ENCODE measurements at places on chromosomes 16 and 17.

GRCh38 chr16:88913001-88913612 lies 46.6 kb upstream of the PABPN1L start:
- DNase-seq = no peak

GRCh38 chr16:55915096-55915827 lies 40.1 kb upstream of the CES5A start:
- DNase-seq = no peak

DNA sequence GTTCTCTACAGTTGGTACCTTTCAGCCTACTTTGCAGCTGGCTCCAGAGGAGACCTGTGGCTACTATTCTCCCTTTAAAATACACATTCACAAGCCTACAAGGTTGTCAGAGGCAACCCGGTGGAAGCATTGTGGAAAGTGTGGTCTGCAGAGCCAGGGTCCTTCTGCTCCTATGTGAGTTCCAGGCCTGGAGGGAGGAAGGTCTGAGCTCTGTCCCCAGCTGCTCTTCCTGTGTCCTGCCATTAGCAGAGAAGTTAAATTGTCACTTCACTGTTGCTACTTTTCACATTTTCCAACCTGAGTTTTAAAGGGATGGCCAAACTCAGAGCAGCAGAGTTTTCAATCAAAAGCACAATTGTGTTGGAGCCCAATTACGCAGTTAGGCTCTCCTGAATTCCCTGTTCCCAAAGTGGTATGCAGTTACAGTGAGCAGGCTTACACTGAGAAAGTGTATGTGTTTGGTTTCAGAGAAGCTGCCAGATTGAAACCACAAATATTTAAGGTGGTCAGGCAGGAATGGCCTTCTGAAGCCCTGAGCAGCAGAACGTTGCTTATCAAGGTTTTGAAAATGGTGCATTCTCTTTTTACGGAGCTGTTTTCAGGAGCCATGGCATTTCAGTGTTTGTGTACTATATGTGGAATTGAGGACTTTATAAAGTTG lies 25.0 kb downstream of the MAP3K3 start:
- no peak for DNase-seq

GRCh38 chr17:43820759-43821158 lies 12.2 kb downstream of the MPP3 start:
- DNase-seq = no peak

GRCh38 chr16:47970291-47970931 lies 185.4 kb downstream of the ABCC12 start:
- DNase-seq = no peak

- DNase-seq = no peak
Observed at GRCh38 chr17:53629188-53629587, 193.5 kb upstream of the KIF2B start.

DNA sequence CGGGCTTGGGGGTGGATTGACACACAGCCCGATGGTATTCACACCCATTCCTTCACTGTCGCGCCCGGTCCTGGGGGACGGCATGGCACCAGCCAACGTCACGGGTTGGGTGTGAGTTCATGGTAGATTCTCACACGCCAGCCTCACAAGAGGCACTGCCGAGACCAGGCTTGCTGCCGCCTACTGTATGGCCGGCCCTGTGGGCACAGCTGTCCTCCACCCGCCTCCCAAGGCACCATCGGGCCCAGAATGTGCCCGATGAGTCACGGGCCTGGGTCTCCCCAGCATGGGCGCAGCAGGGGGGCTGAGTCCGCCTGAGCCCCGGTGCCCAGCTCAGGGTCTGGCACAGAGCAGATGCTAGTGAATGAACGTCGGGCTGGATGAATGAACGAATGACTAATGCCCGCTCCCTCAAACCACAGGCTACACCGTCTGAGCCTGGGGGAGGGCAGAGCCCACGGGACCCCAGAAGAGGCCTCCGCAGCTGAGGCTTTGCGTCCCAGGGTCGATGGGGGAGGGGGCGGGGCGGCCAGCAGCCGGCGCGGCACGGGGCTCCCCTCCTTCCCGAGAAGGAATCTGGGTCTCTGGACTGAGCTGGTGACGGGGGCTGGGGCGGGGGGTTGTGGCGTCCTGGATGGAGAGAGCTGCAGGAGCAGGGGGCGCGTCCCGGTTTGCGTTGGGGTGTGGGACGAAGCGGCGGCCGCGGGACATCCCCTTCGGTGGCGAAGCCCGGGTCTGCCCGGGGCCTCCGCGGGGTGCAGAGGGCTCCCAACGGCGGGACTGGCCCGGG lies 829 bp downstream of the PITPNM3 start:
- DNase-seq = no peak

DNA sequence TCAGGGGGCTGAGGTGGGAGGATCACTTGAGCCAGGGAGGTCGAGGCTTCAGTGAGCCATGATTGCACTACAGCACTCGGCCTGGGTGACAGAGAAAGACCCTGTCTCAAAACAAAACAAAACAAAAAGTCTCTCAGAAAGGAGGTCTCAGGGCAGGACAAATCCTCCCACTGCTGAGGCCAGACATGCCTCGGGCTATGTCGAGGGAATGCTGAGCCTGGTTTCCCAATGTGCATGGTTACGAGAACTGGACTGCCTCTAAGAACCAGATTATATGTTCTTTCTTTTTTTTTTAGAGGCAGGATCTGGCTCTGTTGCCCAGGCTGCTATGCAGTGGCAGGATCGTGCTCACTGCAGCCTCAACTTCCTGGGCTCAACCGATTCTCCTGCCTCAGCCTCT lies 27.6 kb downstream of the TRAP1 start:
- no peak for DNase-seq

DNA sequence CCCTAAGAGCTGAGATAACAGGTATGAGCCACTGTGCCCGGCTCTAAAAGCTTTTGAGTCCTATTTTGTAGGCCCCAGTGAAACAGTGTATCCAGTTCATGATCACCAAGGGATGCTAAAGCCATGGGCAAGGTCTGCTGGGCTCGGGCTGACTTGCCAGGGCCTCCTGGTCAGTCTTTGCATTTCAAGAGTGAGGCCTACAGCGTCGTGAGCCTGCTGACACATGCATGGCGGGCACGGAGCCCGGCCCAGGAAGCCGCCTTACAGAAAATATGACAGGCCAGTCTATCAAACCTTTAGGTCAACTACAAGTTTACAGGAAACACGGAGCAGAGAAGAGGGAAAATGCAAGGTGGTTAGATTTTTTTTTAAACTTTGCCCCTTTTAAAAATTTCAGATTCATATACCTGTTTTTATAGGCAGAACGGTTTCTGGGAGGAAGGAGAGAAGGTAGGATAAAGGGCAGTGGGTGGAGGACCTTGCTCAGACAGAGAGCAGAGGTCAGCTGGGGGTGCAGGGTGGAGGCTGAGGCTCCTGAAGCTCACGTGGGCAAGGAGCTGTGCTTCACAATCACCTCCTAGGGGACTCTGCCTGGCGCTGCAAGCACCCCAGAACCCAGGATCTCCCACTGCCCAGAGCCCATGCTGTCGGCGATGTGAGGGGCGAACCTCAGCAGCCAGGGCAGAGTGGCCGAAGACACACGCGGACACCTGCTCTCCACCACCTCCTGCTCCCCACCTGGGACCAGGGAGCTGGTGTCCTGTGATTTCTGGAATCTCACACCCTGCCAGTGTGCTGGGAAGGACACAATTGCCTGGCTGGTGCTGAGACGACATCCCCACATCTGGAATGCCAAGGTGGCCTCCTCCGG lies 21.3 kb downstream of the C16orf95 start:
- no peak for DNase-seq

DNA sequence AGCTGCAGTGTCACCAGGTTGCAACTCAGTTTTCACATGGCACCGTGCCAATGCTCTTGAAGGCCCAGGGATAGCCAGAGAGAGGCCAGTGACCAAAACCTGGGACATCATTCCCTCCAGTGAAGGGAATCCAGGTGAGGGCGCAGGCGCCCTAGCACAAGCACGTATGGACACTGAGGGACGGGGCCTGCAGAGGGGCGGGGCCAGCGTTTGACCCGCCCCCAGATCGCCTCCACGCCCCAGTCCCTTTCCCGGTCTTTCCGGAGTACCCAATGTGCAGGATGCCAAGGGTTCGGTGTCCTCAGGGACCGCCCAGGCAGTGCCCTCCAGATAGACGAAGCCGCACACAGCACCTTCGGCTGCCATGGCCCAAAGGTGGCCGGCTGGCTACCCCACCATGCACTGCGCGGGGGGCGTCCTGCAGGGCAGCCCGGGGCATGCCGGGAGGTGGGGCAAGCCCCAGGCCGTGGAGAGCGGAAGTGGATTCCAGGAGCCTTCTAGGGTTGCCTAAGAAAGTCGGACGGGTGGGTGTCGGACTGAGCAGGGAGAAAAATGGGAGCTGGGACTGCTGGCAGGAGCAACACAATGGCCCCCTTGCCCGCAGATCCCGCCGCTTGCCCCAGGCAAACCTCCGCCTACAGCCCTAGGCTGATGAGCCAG lies 4.6 kb downstream of the SLC12A4 start:
- no peak for DNase-seq

DNA sequence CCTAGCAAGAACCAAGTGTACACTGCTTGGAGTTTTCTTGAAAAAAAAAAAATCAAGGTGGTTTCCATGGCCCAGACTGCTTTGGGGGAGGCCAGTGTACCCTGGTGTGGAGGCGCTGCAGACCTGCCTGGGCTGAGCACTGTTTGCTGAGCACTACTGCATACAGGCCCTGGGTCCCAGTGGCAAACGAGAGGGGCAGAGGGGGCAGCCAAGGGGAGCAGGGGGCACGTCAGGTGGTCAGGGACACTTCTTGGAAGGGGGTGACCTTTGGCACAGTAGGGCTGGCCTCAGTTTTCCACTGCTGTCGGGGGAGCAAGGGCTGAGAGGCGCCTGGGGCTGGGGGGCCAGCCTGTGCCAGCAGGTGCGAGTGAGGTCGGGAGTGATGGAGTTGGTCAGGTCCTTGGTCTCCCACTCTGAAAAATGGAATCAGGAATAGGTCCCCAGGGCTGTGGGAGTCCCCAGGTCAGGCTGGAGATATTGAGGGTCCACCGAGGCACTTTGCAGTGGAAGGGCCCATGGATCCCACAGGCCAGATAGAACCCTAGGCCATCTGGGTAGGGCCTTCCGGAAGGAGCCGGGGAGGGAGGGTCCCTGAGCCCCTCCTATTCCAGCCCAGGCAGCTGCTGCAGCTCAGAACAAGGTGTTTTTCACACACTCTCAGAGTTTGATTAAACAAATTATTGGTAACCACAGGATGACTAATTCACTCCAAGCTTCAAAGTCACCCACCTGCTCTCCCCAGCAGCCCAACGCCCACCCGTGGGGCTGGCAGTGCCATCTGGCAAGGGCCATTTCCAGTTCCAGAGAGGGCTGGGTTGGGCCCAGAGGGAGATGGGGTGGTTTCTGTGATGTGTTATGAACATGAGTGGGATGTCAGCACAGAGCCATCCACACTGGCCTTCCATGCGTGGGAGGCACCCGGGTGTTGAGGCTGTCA lies 3.5 kb downstream of the ZFPM1 start:
- DNase-seq = no peak

DNA sequence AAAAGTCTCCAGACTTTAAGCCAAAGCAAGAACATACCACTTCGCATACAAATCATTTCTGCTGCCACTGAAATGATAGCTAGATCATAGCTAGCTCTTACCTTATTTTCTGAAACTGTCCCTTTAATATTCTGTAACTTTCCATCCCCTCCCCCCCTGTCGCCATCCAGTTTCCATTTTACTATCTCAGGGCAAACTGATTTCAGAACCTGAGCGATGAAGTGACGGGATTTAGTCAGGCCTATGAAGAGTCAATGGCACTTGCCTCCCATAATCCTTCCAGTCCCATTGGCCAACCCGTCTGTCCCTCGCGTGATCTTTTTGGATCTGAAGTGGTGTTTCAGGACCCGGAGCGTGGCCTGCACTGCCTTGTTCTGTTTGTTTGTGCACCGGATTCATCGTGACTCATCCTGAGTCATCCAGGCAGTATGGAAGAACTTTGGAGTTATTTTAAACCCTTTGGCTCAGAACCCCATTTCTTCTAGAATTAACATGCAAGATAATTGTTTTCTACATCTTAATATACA lies 199.8 kb upstream of the CHMP6 start:
- DNase-seq = peak; percentile 23

GRCh38 chr17:8148560-8148959 lies 3.6 kb downstream of the PER1 start:
- no peak for DNase-seq

DNA sequence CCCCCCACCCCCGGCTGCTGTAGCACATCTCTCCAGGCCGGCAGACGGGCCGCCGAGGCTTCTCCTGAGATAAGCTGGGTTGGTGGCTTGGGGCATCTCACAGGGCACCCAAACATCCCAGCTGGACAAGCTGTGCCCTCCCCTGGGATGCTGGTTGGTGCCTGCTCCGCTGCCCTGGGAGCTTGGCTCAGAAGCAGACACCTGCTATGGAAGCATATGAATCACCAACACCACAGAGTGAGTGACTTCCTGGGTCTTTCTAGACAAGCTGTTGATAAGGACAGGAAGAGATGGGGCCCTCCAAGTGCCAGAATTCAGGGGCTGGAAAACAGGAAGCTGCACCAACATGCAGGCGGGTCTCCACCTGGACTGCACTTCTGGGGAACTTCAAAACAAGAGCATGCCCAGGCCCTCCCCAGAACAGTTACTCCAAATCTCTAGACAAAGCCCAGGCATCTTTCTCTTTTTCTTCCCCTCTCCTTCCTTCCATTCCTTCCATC lies 13.7 kb downstream of the C16orf95 start:
- no peak for DNase-seq

DNA sequence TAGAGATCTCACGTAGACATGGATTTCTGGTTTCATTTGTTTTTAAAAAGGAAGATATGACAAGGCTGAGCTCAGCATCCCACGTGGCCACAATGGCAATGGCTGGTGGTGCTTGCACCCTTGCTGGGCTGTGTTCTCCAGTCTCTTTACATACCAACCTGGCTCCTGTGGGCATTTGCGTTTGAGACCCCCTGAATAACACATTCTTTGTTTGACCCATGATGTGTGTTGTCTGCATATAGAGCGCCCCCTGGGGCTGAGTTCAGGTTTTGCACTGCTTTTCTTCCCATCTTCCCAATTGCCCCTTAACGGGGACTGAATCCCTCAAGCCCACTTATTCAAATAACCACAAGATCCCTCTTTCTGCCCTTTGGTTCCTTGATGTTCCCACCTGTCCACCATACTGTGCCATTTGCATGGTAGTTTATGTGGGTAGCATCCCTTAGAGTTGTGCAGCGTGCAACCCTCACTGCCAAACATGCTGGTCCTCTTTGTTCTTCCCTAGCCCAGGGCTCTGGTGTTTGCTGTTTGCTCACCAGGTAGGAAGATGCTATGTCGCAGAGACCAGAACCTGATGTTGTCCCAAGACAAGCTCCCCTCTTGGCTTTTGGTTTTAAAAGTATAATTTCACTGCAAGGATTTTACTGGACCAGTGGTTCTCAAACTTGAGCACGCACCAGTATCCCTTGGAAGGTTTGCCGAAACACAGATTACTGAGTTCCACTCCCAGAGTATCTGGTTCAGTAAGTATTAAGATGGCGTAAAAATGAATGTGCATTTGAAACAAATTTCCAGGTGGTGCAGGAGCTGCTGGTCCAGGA lies 38.5 kb upstream of the NKD1 start:
- no peak for DNase-seq

DNA sequence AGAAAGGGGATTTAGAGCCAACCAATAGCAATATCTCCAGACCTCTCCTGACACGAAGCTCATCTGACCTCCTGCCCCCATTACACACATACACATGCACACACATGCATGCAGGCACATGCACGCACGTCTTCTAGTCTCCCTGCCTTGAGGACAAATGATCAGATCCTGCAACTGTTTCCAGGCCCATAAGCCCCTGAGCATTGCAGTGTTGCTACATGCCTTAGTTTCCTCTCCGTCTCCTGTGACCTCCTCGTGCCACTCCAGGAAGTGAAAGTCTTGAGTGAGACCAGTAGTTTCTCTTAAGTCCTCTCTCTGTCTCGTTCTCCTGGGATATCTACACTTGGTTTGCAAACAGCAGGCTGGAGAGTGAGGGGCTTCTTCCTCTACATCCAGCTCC lies 8.2 kb downstream of the CIITA start:
- no peak for DNase-seq
